NCI-H446 (cell line): ENCODE measurements at places on chromosomes 1 and 21.

- DNase-seq, result no peak
Observed at GRCh38 chr1:165473081-165473480, 28.2 kb upstream of the RXRG start.

GRCh38 chr1:227124473-227124872, 184.4 kb downstream of the COQ8A start:
- no peak for DNase-seq

GRCh38 chr1:91523482-91523881, 22.8 kb downstream of the CDC7 start:
- DNase-seq, result no peak

- DNase-seq, result no peak
Observed at GRCh38 chr1:187032982-187033692, 204.4 kb downstream of the PLA2G4A start.

DNA sequence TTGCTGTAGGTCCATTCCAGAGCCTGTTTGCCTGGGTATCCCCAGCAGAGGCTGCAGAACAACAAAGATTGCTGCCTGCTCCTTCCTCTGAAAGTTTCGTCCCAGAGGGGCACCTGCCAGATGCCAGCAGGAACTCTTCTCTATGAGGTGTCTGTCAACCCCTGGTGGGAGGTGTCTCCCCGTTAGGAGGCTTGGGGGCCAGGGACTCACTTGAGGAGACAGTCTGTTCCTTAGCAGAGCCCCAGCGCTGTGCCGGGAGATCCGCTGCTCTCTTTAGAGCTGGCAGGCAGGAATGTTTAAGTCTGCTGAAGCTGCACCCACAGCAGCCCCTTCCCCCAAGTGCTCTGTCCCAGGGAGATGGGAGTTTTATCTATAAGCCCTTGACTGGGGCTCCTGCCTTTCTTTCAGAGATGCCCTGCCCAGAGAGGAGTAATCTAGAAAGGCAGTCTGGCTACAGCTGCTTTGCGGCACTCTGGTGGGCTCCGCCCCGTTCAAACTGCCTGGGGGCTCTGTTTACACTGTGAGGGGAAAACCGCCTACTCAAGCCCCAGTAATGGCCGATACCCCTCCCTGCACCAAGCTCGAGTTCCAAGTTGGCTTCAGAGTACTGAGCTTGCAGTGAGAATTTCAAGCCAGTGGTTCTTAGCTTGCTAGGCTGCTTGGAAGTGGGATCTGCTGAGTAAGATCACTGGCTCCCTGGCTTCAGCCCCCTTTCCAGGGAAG, 8.7 kb upstream of the SLC25A24 start:
- DNase-seq, result no peak

- DNase-seq, result no peak
Observed at GRCh38 chr1:204314893-204315658, 44.7 kb downstream of the PLEKHA6 start.

- DNase-seq, result no peak
Observed at GRCh38 chr1:65991694-65992093, 199.0 kb downstream of the PDE4B start.

DNA sequence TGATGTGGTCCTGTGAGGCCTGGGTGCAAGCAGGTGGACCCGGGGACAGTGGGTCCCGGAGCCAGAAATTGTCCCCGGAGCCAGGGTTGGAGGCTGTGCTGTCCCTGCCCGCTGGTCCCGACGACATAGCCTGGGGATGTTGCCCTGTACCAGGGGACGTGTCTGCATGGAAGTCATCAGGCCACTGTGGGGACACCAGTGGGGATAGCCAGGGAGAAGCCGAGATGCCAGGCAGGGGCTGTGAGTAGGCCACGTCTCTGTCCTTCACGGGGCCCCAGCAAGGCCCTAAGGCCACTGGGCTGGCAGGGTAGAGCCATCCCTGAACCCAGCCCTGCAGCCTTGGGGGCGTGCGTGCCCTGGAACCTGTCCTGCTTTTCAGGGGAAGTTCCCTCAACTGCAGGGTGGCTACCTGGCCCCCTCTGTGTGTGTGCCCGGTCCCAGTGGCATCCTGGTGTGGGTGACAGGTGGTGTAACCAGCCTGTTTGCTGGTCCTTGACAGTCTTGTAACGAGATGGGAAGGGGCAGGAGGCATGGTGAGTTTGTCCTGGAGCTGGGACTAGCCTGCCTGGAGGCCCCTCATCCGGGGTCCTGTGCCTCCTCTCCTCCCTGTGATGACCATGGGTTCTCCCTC, 73.2 kb downstream of the OBSCN start:
- no peak for DNase-seq

DNA sequence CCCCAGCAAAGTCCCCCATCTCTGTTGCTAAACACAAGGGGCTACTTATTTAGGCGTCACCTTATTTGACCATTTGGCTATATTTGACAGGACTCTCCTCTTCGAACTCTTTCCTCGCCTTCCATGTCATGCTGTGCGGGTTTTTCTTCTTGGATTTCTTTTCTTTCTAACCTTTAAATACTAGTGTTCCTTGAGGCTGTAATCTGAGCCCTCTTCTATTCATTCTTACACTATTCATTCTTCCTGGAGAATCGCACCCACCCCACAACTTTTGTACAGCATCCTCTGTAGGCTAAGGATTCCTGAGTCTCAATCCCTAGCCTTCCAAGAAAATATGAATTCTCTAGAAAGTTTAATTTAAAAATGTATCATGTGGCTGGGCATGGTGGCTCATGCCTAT, 61.7 kb upstream of the C1orf115 start:
- DNase-seq, result no peak

DNA sequence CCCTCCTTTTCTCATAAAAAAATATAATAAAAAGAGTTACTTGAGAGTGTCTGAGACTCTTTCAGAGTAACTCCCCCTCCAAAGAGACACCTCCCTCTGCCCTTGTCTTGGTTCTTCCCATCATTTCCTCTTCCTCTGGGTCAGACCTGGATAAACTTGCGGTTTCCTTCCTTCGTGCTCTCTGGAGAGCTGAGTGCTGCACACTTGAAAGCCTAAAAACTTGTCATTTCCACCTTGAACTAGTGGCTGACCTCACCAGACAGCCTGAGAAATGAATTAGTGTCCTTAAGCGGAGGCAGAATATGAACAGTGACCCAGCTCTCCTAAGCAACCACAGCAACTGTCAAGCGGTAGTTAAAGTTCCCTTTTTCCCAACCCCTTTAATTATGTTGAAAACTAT, 88.4 kb upstream of the PROX1 start:
- DNase-seq, result no peak

GRCh38 chr1:154730986-154731489, 123.1 kb upstream of the ADAR start:
- peak; percentile 14 for DNase-seq

GRCh38 chr1:245000872-245001188, 136.5 kb upstream of the HNRNPU start:
- no peak for DNase-seq

DNA sequence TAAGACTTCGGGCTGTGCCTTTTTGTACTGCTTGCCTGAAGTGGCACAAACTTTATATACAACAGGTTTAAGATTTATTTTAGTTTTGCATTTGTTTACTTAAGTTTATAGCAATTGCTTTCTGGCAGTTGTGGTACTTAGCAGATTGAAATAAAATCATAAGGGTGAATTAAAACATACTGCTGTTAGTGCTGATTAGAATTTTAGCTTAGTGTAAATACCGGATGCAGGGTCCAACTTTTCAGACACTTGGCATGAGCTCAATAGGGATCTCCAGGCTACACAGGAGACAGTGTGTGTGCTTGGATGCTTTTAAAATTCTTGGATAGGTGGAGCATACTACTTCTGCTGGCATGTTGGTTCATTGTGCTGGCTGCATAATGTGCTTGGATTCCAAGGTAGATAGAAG, 159.6 kb downstream of the NFIA start:
- DNase-seq, result peak; percentile 83

DNA sequence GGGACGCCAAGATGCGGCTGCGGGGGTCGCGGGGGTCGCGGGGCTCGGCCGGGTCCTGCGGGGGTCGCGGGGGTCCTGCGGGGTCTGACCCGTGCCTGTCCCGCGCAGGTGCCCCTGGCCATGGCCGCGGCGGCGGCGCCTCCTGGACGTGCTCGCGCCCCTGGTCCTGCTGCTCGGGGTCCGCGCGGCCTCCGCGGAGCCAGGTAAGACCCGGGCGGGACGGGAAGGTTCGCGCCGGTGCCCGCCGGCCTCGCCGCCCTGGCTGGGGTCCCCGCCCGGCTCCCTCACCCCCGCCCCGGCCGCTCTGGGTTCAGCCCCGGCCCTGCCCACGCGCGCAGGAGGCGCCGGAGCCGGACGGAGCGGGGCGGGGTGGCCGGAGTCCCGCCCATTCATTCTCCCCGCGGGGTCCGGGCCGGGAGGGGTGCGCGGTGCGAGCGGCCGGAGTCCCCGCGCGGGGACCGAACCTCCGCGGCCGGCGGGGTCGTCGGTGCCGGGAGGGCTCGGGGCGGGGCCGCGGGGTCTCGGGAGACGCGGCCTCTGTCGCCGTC, 380 bp downstream of the COL18A1 start:
- DNase-seq, result no peak

DNA sequence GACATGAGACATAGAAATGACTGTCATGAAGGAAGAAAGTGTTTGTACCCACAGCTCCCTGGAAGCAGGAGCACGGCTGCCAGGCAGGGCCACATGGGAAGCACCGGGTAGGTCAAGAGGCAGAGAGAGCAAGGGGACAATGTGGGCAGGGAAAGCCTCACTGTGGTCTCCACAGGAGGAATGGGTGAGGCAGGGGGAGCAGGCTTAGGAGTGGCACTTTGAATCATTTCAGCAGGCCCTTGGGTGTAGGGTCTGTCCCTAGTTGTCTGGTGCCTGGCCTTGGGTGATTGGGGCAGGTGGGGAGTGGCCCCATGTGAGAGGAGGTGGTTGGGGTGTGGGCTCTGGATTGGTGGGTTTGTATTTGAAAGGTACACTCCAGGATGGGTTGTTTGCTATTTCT, 83.9 kb downstream of the PCBP3 start:
- DNase-seq, result no peak

DNA sequence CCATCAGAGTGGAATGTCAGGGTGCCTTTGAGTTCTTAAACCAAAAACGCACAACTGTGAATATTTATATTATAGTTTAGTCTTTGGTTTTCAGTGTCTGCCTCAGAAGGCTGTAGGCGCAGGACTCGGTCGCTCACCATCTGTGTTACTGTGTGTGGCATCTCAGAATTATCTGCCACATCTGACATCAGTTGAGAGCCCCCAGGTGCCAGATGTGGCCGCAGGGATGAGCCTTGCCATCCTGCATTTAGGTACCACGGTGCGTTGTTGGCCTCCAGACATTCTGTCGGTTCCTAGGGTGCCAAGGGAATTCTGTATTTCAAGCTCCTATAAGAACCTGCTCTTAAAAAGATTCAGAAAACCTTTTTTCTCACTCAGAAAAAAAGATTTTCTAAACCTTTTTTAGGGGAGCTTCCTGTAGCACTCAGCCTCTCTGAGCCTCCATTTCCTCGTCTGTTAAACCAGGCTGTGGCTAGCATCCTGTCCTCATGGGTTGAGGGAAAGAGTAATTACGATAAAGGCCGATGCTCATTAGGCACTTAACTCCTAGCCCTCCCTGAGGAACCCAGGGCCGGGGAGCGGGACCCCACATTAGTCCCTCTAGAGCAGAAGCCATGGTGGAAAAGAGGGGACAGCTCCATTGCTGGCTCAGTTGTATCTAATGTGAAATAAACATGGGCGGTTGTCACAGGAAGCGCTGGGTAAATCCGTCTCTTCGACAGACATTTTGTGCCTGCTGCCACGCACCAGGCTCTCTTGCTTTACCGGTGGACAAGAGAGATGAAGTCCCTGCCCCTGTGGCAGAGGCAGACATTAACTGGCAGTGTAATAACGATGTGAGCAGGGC, 70.2 kb upstream of the MORC3 start:
- DNase-seq, result no peak

GRCh38 chr1:65756616-65757015, 36.1 kb upstream of the PDE4B start:
- DNase-seq, result no peak

DNA sequence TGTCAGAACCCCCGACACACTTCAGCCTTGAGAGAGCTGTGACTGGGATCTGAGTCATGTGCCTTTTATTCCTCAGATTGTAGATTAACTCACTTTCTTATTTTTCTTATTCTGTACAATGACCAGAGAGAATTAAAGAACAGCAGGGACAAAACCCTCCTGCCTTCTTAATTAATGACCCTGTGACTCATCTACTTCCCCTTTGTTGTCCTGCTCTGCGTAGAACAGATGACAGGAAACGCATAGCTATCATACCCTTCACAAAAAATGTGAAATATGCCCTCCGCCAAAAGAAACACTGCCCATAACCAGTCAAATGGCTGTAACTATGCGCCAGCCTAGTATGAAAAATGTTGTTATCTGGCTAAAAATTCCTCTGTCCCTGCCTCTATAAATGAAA, 9.1 kb upstream of the PADI2 start:
- DNase-seq, result no peak

DNA sequence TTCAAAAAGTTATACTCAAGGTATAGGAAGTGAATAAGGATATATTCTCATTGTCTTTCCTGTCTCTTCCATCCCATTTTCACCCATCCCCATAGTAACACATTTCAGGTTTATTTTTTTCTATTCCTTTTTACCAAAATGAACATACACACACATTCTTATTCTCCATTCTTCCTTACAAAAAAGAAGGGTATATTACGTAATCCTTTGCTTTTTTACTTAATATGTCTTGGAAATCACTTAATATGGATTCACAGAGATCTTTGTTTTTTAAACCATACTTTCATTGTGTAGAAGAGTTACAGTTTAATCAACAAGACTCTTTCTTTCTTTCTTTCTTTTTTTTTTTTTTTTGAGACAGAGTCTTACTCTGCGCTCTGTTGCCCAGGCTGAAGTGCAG, 128.2 kb upstream of the BMP8A start:
- no peak for DNase-seq

DNA sequence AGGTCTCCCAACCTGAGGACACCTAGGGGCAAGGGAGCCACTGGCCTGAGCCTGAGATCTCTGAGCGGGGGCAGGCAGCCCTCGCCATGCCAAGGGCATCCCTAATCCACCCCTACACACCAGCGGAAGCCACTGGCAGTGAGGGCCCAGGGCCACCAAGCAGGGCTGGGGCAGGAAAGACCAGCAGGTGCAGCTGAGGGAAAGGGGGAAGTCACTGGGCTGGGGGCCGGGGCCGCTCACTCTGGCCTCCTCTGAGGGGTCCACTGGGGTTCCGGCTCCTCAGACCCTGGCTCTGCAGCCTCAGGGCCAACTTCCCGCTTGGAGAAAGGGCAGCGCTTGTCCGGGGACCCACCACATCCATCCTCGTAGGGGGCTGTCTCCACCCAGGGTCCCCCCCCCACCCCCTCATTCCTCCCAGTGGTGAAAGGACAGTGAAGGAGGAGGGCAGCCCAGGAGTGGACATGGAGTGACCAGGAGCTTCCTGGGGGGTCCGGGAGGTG, 42.5 kb upstream of the ACTRT2 start:
- DNase-seq, result no peak

GRCh38 chr1:208248307-208248801, 4.2 kb upstream of the PLXNA2 start:
- no peak for DNase-seq

- no peak for DNase-seq
Observed at GRCh38 chr21:45283035-45283610, 4.6 kb downstream of the POFUT2 start.

- DNase-seq, result no peak
Observed at GRCh38 chr1:56516539-56517252, 62.7 kb downstream of the PLPP3 start.

- no peak for DNase-seq
Observed at GRCh38 chr1:87428883-87429282, 100.2 kb downstream of the LMO4 start.
